ENCODE measurements at places on chromosomes 1 and 21.
A peak's percentile ranks its signal among the peaks of the same experiment; 100 is the strongest.

DNA sequence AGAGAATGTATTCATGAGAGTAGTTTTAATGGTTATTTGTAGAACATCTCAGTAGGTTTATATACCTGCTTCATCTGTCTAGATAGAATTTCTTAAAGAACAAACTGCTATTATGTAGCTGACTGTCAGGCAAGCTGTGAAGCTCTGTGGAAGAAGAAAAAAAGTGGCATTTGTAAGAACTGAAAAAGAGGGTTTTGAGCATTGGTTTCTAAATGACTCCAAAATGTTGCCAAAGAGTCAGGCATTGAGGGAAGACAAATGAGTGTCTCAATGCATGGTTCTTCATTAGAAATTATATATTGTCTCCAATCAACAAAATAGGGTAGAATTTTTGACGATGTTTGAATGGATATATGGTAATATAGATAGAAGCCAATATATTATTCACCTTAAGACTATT, 1276.1 kb downstream of the KCNT2 start:
- DNase-seq: no peak

DNA sequence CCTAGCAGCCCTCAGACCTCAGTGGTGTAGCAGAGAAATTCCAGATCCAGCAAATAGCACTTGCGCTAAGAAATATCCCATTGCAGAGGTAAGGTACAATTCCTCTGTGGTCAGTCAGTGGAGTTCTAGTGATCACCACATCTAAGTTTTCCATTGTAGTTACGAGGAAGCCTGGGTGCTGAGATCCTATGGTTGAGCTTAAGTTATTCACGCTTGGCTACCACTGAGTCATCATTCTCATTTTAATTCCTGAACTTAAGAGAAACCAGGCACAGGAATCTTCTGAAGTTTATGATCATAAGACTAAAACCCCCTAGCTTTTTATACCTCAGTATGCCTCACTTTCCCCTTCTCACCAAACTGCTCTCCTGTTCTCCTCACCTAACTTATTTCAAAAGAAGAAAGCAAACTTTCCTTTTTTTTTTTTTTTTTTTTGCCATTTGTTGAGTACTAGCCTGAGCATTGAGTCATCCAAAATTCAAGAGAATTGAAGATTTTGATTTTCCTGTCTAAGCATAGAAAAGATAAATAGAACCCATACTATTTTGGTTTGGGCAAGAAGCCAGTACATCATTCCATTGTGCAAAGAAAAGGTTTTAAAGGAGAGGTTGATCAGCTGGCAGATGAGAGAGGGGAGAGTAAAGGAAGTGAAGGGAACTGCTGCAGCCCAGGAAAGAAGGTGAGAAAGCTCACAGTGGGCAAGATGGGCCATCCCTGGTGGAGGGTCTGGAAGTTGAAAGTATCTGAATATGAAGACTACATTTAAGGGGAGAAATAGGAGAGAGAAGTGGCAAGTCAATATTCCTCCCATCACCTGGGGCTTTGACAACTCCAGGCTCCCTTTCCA, 39.9 kb downstream of the SERBP1 start:
- no peak for DNase-seq

DNA sequence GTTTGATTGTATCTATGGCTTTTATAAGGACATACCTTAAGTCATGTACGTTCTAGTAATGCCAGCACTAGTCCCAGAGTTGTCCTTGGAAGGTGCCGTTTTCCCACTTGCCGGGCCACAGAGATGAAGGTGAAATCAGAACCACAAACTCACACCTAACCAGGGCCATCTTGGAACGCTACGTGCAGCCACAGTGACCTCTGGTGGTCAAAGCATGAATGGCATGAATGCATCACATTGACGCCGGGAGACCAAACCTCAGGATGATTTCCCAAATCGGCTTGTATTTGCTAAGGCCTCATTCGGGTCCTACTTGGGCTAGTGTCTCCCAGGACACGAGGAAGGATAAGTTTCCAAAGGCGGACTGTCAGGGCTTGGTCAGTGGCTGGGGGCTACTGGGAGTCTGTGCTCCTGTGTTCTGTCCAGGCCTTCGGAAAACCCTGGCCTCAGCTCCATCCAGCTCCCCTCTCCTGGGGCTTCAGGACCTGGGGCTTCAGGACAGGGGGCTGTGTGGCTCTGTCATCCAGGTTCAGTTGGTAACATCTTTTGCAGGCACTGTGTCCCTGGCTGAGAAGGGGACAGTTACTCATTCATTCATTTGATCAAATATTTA, 260.5 kb downstream of the PRDM2 start:
- DNase-seq: peak; percentile 70

DNA sequence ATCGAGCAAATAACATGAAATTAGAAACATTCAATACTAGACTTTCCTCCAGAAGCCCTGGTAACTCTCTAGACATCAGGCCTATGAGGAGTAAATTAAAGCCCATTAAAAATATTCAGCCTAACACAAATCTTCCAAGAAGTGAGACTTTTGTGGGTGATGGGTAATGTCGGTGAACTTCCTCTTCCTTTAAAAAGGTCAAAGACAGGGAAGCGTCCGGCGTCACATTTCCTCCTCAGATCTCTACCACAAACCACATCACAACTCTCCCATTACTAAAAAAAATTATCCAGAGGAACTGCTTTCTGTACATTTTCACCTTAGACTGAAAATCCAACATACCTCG, 1.4 kb downstream of the EIF4G3 start:
- DNase-seq: no peak

- DNase-seq: no peak
Observed at GRCh38 chr21:17269760-17270159, 243.1 kb upstream of the CXADR start.

GRCh38 chr1:211013346-211014240, 120.4 kb downstream of the KCNH1 start:
- DNase-seq: no peak

DNA sequence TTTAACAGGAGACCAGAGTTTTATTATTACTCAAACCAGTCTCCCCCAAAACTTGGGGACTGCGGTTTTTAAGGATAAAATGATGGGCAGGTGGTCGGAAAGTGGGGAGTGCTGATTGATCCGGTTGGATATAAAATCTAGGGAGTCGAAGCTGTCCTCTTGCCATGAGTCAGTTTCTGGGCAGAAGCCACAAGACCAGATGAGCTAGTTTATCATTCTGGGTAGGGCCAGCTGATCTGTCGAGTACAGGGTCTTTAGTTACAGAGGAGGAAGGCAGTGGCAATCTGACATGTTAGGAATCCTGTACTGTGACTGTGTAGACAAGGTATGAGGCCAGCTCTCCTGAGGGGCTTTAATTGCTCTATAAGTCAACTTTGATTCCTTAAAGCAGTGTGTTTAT, 22.9 kb upstream of the FOXE3 start:
- DNase-seq: no peak

- no peak for DNase-seq
Observed at GRCh38 chr1:186849271-186849671, 20.5 kb downstream of the PLA2G4A start.

DNA sequence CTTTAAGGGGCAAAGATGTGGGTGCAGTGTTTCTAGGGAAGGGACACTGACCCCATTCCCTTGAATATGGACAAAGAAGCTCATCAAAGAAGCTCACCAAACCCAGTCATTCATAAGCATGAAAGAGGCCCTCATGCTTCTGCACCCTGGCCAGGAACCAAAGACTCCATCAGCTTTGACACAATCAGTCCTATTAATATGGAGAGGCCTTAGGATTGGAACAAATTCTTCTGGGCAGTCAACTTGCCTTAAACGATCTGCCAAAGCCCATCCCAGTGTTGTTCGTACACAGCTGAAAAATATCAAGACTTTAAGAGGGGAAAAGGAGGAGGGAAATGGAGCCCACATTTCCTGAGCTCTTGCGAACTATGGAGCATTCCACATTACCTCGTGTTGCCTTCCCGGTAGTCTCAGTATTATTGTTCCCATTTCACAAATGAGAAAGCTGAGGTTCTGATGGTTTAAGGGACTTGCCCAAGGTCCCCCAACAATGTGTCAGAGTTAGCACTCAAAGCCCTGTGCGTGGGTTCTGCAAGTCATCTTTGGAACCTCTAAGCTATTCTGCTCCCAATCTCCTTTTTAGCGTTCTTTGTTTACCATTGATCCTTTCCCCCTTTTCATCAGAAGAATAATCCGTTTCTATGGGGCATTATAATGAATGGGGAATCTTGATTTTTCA, 161.9 kb downstream of the ZBTB18 start:
- no peak for DNase-seq

GRCh38 chr21:42923553-42924432, 1.6 kb downstream of the ERVH48-1 start:
- DNase-seq: peak; percentile 60

DNA sequence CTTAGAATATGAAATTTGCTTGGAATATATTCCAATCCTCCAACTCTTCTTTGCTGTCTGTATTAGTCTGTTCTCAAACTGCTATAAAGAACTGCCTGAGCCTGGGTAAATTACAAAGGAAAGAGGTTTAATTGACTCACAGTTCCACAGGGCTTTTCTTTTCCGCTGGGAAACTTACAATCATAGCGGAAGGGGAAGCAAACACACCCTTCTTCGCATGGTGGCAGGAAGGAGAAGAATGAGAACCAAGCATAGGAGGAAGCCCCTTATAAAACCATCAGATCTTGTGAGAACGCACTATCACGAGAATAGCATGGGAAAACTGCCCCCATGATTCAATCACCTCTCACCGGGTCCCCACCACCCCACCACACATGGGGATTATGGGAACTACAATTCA, 14.8 kb downstream of the CENPF start:
- no peak for DNase-seq

DNA sequence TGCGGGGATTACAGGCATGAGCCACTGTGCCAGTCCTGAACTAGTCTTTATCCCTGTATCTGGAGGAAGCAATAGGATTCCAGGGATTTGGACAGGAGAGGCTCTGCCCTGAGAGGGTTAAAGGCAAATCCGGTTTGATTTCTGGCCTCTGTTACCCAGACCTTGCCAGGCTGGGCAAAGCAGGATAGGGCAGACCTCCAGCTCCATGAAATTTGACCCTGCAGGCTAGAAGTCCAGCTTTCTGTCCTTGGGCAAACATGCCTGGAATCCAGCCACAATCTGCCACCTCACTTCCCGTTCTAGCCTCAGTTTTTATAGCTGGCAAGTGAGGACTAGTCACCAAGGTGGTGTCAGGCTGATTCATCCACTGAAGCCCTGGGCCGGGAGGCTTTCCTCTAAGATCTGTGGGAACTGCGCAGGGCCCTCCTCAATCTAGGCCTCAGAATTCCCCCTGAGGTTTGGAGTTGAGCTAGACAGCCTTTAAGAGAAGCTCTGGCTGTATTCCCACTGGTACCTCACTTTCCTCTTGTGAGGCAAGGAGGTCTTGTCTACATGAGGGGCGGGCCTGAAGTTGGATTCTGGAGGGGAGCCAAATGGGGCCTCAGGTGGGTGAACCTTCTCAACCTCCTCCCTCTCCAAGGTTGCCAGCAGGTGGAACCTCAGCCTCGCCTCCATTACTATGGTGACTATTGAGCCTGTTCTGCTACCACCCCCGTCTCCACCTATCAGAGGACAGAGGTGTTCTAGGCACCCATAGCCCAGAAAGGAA, 7.0 kb upstream of the P3R3URF start:
- DNase-seq: no peak

GRCh38 chr1:53411541-53412152, 47.6 kb upstream of the DMRTB1 start:
- no peak for DNase-seq

GRCh38 chr1:183632964-183633363, 2.6 kb downstream of the ARPC5 start:
- no peak for DNase-seq

DNA sequence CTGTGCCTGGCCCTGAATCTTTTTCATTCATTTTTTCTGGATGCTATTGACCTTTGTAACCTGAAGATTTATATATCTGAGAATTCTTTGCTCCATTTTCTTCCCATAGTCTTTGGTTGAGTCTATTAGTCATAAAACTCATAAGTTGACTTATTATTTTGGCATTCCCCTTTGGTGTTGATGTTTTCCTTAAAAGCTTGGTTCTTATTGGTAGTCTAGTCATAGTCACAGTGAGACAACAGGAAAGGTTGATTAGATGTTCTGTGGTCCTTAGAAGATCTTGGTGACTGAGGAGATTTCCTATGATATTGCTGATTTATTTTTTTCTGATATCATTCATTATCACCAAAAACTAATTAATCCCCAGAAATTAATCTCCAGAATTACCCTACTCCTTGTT, 86.2 kb downstream of the PTPRC start:
- DNase-seq: no peak

GRCh38 chr1:223326776-223327175, 37.2 kb downstream of the SUSD4 start:
- DNase-seq: no peak

- no peak for DNase-seq
Observed at GRCh38 chr1:161223805-161224694, 622 bp upstream of the APOA2 start.

GRCh38 chr1:180952657-180953013, 39.9 kb downstream of the KIAA1614 start:
- DNase-seq: no peak

DNA sequence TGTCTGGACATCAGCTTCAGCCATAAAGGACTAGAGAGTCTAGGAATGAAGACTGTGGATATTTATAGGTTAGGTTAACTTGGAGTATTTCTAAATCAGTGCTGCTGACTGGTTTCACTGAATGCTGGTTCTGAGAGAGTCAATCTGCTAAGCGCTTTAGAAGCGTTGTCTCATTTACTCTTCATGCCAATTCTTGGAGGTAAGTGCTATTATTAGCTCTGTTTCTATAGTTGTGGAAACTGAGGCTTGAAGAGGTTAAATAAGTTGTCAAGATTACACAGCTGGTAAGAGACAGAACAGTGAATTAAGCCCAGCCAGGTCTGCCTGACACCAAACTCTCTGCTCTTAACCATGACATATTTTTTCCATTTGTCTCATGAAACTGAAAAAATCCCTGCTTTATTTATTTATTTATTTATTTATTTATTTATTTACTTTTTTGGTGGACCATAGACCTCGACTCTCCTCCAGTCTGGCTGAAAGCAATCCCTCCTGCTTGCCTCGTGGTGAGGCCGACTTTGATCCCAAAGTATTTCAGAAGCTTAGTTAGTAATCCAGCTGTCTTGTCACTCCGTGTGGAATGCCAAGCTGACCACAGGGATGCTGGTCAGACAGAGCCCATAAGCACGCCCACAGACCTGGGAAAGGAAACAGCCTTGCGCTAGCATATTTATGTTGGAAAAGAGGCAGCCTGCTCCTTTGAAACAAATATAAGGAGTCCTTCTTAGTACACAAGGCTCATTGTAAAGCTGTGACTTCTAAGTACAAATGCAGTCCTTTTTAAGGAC, 16.9 kb downstream of the NTMT2 start:
- DNase-seq: no peak

GRCh38 chr1:205247130-205247921, 19.6 kb downstream of the TMCC2 start:
- no peak for DNase-seq

- DNase-seq: peak; percentile 7
Observed at GRCh38 chr1:119475866-119476439, 31.1 kb upstream of the HSD3B1 start.

GRCh38 chr1:221824025-221824424, 82.1 kb upstream of the DUSP10 start:
- no peak for DNase-seq

All from stimulated activated CD4-positive, alpha-beta T cell treated with anti-CD3 and anti-CD28 coated beads, Interleukin-2, amount 100 ng/mL, for 48 hours (primary cell).